ENCODE measurements at places on chromosomes 6 and 20.
A peak's percentile ranks its signal among the peaks of the same experiment; 100 is the strongest.

DNA sequence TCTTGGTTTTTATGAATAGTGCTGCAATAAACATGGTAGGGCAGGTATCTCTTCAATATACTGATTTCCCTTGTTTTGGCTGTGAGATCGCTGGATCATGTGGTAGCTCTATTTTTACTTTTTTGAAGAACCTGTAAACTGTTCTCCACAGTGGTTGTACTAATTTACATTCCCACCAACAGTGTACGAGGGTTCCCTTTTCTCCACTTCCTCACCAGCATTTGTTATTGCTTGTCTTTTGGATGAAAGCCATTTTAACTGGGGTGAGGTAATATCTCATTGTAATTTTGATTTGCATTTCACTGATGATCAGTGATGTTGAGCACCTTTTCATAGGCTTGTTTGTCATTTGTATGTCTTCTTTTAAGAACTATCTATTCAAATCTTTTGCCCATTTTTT lies 8.0 kb upstream of the ARG1 start:
- DNase-seq: no peak

DNA sequence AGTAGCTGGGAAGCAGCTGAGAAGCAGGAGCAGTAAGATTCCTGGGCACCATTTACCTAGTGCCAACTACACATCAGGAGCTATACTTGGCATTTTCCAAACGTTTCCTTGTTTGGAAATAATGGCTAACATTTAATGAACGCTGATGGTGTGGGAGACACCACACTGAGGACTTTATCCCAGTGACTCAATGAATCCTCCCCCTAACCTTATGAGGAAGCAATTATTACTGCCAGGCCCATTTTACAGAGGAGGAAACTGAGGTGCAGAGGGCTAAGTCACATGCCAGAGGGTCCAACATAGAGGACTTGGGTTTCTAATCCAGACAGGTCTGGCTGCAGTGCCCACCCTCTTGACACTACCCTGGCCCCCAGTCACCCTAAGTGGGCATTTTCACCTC lies 6.1 kb downstream of the PTGIS start:
- no peak for DNase-seq

DNA sequence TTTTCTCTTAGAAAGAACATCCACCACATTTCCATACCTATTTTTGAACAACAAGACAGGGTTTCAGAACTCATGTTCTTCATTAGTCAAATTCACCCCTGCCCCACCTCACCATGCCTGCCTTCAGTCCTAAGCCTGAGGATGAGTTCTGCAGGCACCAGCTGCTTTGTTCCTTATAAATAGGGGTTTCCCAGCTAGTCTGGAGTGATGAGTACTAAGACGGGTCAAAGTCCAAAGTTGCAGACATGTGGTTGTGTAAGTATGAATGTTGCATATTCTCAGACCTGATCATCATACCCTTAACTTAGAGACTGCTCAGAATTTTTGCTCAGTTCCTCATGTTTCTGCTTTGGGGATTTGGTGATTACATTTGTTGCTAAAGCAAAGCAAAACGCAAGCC lies 257.7 kb upstream of the CDYL start:
- no peak for DNase-seq

GRCh38 chr6:168838037-168838399 lies 397.0 kb downstream of the SMOC2 start:
- DNase-seq: no peak

DNA sequence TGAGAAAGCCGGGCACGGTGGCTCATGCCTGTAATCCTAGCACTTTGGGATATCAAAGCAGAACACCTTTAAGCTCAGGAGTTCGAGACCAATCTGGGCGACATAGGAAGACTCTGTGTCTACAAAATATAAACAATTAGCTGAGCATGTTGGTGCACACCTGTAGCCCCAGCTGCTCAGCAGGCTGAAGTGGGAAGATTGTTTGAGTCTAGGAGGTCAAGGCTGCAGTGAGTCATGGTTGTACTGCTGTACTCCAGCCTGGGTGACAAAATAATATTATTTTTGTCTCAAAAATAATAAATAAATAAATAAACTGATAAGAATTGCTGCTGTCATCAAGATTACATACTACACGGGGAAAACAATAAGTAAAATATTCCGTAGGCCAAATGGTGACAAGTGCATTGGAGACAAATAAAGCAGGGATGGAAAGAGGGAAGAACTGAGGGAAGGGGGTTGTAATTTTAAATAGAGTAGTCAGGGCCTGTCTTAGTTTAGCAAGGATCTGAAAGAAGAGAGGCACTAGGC lies 14.0 kb upstream of the TOP1 start:
- DNase-seq: no peak

GRCh38 chr6:26318459-26319404 lies 46.3 kb upstream of the BTN3A2 start:
- DNase-seq: no peak

GRCh38 chr6:112252571-112253497 lies 1.5 kb downstream of the LAMA4 start:
- DNase-seq: no peak

DNA sequence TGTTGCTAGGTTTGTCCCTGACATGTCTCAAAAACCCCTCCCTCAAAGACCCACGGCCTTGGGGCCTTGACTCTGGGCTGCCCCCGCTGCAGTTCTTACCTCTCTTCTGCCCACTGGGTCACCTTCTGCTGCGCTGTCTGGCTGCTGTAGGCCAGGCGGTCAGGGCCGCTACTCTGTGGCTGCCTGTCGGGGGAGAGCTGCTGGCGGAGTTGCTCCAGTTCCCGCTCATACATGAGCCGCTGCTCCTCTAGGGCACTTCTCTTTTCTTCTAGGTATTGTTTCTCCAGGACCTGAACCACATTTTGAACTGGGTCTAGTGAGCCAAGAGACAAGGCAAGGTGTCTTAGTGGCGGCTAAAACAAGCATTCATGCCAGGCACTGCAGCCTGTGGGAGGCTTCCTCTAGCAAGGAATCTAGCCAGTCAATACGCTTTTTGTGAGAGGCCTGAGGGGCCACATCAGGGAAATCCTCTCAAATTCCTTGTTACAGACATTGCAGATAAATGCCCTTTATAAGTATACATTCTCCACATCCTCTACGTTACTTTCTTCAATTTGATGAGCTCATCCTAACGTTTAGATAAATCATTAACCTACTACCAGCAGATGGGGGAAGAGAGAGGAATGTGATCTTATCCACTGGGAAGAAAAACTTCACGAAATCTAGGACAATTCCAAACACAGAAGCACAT lies 110.3 kb upstream of the NUP153 start:
- DNase-seq: peak; percentile 11

DNA sequence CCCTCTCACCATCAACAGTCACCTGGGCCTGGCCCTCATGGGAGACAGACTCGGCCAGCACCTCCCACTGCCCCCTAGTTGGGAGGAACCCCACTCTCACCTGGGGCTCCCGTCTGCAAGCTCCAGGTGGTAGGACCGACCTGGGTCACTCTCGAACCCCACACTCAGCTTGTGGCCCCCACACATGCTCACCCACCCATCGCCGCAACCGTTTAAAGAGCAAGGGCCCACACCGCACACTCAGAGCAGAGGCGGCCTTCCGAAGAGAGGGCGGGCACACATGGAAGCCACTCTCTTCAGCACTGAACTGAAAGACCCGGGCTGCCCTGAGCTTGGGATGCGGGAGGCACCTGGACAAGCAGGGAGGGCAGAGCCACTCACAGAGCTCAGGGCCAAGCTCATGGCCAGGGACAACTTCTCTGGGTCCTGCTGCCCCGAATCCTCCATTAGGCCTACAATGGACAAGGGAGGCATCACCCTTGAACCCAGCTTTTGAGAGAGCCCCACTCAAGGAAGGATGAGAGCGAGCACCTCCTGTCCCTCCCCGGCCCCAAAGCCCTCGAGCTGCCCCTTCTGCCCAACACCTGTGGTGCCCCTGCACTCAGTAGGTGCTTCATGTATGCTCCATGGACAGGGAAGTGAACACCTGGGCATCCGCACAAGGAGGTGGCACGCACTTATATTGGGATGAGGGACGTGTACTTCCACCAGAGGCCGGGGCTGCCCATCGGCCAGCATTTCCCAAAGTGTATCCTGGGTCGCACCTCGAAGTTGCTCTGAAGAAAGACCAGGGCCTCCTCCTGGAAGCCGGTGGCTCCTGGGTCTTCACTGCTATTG lies 50.4 kb downstream of the YTHDF1 start:
- DNase-seq: no peak

- no peak for DNase-seq
These were observed 54.0 kb upstream of the HMGCLL1 start for GRCh38 chr6:55632953-55633352.

DNA sequence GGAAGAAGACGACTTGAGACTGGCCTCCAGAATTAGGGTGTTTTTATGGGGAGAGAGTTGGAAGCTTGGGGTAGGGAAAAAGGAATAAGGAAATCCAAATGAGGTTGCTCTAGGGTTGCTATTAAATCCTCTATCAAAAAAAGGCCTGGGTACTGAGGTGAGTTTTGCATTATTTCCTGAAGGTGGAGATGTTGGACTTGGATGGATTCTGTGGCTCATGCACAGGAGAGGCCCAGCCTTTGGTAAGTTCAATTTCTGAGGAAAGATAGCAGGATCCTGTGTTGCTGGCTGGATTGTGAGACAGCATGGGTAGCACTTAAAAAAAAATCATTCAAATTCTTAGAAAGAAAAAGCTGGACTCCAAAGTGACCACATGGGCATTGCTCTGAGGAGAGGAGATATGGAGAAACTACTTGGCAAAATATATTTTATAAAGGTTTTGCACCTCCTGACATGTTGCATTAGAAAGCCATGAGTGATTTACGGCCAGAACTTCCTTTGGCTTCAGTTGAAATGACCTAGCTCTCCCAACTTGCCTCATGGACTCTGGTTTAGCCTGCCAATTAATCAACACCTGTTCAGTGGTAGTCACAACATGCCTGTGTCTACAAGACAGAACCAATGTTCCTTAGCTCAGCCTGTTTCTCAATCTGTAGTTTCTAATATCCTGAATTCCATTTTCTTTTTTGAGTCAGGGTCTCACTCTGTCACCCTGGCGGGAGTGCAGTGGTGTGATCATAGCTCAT lies 152.1 kb upstream of the RALGAPA2 start:
- DNase-seq: no peak

DNA sequence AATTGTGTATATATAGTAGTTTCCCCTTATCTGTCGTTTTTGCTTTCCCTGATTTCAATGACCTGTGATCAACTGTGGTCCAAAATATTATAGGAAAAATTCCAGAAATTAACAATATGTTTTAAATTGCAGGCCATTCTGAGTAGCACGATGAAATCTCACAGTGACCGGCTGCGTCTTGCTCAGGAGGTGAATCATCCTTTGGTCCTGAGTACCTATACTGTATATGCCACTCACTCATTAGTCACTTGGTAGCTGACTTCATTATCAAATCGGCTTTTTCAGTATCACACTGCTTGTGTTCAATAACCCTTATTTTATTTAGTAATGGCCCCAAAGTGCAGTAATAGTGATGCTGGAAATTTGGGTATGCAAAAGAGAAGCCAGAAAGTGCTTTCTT lies 728.3 kb upstream of the EYS start:
- DNase-seq: no peak

DNA sequence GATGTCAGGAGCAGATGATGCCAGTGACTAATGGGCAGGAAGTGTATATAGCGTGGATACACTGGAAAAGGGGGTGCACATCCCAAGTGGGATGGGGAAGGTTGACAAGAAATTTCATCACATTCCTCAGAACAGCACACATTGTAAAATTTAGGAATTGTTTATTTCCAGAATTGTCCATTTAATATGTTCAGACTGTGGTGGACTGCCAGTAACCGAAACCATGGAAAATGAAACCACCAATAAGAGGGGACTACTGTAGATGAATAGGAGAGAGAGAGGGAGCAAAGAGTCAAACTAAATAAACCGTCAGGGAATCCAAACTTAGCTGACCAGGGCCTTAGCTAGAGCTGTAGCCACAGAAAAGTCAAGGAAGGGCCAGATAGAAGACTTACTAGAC lies 164.4 kb upstream of the PRDM1 start:
- no peak for DNase-seq

- no peak for DNase-seq
These were observed 80.3 kb upstream of the HTR1E start for GRCh38 chr6:86856937-86857563.

DNA sequence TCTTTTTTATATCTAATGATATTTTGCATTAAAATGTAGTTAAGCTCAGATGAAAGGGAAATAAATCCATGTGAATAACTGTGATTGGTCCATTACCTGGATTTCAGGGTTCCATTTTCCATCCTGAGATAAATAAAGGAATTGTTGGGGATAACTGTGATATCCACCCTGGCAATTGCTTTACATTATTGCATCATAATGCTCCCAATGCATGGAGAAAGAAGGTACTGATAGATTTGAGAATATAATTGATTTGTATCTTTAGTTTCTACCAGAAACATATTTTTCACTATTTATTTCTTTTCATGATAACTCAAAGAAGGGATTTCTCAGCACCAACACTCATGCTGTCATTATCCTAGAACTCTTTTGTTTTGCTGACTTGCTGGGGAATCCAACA lies 102.0 kb upstream of the KCNQ5 start:
- no peak for DNase-seq

DNA sequence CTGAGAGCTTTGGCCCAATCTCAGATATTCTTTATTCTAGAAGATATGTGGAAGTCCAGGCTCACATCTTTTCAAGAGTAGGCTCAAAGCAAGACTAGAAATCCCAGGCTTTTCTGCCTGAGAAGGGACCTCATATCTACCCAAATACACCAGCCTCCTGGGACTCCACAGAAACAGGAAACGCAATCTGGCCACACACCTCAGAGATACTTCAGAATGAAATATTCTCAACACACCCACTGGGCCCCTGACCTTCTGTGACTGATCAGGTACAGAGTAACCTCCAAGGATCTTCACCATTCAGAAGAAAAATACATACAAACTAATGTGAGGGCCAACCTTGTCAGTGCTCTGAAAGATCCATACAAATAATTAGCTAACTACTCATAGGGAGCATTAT lies 183.2 kb downstream of the HIVEP2 start:
- DNase-seq: no peak

DNA sequence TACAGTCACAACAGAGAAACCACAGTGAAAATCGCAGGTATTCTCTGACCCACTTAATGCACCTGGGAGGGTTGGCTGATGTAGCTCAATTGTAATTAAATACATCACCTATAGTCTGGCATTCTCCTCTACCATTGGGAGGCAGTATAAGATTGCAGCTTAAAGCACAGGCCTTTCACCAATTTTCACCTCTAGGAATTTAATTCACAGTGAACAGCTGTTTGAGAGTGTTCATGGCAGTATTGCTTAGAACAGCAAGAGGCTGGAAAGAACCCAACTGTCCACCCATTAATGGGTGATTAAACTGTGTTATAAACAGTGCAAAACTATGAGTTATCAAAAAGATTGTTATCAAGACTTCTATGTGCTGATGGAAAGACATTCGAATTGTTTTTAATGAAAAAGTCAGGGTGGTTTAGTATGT lies 2.0 kb downstream of the EDEM2 start:
- peak; percentile 47 for DNase-seq

All from HuH-7.5 (cell line).